ENCODE measurements at places on chromosomes 3 and 15. TPM values are rescaled to one million over a fixed set of nuclear protein-coding genes. Genes with fewer than 3 reads are reported as not detected.
A peak's percentile ranks its signal among the peaks of the same experiment; 100 is the strongest.

- no peak for DNase-seq
These were observed 36.1 kb downstream of the KLHL25 start for GRCh38 chr15:85758655-85758978.

DNA sequence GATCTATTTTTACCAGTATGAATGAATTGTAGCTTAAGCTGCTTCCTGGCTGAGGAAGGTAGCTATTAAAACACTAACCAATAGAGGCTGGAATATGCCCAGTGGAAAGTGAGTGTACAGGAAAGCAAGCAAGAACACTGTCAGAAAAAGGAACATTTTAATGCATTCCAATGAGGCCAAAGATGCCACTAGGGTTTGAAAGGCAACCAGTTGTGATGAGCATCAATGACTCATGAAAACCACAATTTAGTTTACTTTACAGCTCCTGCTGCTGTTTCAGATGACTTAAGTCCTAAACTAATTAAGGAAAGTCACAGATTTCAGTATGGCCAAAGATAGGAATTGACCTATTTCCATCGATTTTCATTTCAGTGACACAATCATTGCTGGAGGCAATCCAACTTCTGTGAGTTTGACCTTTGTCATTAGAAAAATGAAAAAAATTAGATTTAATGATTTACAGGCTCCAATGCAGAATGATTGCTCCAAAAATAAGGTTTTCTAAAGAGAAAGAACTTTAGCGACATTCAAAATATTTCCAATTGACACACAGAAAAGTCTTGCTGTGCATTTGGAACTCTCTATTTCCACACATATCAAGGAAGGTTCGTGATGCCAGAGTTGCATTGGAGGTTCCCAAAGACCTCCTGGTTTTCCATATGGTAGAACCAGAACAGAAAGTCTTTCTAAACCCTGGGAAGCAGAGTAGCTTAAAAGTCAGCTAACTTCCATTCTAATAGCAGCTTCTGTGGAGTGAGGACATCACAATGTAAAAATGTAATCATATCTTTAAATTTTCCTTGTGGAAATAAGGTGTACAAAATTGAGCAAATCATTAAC lies 103.0 kb downstream of the SUCNR1 start:
- DNase-seq, result peak; percentile 14

DNA sequence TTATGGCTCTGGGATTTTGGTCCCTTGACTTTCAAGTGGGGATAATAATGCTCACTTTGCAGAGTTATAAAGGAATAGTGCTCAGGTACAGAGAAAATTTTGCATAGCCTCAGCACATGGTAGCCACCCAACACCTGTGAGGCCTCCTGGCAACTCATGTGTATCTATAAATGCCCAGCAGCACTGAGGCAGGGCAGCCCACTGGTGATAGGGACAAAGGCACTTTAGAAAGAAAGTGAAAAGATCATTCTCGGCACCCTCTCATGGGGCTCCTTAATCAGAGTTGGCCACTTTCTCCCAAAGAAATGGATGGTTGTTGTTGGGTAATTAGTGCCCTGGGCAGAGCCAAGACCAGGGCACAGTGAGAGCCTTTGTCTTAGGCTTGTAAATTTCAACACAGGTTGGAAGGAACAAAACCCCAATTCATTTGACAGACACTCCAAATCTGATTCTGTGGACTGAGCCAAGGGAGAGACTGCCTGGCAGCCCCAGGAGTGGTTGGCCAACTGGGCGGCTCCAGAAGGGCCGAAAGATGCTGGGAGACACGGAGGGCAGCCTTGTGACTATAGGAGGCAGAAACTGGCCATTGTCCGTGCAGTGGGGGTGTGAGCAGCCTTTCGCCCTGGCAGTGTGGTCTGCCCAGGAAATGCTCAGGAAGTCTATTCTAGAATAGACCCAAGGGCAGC lies 213.2 kb upstream of the RGMA start:
- DNase-seq, result no peak

- DNase-seq, result no peak
These were observed 21.9 kb downstream of the PLCL2 start for GRCh38 chr3:16906682-16907081.

DNA sequence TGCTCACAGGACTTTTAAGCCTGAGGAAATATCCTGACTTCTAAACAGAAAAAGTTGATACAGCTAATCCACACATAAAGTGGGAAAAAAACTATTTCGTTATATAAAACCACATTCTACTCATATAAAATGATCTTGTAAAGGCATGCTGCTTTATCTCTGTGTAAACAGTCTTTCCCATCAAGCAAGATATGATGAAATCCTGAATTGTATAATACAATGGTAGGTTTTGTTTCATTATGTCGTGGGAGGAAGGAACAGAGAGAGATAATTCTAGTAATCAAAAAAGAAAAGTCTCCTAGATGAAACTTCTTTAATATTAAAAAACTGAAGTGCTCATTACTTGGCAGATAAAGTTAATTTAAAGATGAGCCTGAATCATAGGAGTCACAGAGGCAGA lies 92.6 kb upstream of the SNTN start:
- DNase-seq, result no peak

GRCh38 chr3:4571690-4572334 lies 78.7 kb downstream of the ITPR1 start:
- peak; percentile 69 for DNase-seq

DNA sequence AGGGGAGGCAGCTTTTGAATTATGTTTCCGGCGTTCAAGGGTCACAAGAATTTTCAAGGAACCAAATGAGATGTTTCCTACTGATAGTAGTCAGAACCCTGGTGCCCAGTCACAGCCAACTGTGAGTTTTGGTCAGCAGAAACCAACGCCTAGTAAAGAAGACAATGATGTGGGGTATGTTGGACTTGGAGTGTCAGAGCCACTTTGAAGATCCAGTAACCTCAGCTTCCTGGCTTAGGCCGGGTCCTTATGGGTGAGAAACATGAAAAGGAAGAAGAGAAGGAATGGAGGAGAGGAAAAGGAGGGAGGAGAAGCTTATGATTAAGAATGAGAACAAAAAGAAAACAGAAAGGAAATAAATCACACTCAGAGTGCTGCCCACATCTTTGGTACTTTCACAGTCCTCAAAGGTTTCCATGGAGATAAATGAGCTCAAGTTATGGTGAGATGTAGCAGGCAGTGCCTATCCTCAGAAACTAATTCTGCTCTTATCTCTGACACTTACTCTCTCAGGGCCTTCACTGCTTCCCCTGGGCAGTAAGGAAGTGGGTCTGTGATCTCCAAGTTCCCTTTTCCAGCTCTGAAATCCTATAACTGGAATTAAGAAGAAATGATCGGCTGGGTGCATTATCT lies 2.0 kb upstream of the MCF2L2 start:
- no peak for DNase-seq

The GASK1A gene
- total RNA-seq, result not detected

The RBMS3 gene
- not detected for total RNA-seq
